ENCODE measurements at places on chromosomes 3 and 15. TPM values are rescaled to one million over a fixed set of nuclear protein-coding genes. Genes with fewer than 3 reads are reported as not detected.
A peak's percentile ranks its signal among the peaks of the same experiment; 100 is the strongest.

DAZL gene
- not detected for polyA plus RNA-seq

DNAJA4 gene
- polyA plus RNA-seq: 10.7 TPM

SEMA3G gene
- 2.2 TPM for polyA plus RNA-seq

IL12A gene
- 2.7 TPM for polyA plus RNA-seq

MME gene
- 62.1 TPM for polyA plus RNA-seq

CCR5 gene
- polyA plus RNA-seq: 0.81 TPM

IMPG2 gene
- 0.66 TPM for polyA plus RNA-seq

MESP1 gene
- polyA plus RNA-seq: not detected

SYNPR gene
- 0.87 TPM for polyA plus RNA-seq

DOCK3 gene
- polyA plus RNA-seq: not detected

CCDC13 gene
- polyA plus RNA-seq: 2.7 TPM

CCDC33 gene
- polyA plus RNA-seq: 1.1 TPM

GOLGA8N gene
- polyA plus RNA-seq: 16.1 TPM

CTXN2 gene
- polyA plus RNA-seq: not detected

CTXND1 gene
- 0.15 TPM for polyA plus RNA-seq

GRCh38 chr3:12969486-12969885, 103.7 kb downstream of the IQSEC1 start:
- DNase-seq: no peak

GRCh38 chr3:130759692-130760338, 13.2 kb upstream of the PIK3R4 start:
- peak; percentile 82 for DNase-seq

DNA sequence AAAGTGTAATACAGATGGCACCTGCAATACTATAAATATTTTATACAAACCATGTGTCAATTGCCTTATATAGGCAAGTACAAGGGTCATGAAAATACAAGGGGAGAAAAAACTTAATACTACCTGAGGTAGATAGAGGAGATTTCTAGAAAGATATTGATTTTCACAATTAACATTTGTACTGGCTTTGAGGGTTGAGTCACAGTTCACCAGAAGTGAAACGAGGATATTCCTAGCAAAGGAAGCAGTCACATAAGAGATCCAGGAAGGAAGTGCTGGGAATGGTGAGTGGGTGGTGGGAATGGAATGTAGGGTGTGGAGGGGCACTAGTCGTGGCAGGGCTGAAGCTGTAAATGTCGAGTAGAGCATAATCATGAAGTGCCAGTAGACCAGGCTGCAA, 108.7 kb downstream of the P2RY1 start:
- peak; percentile 33 for DNase-seq

GRCh38 chr3:149898771-149899170, 71.9 kb downstream of the PFN2 start:
- no peak for DNase-seq

GRCh38 chr15:52290329-52290728, 5.3 kb downstream of the MYO5C start:
- no peak for DNase-seq

- DNase-seq: no peak
Measured at GRCh38 chr3:123419850-123420297, 29.0 kb downstream of the ADCY5 start.

- peak; percentile 11 for DNase-seq
Measured at GRCh38 chr3:123284399-123285010, 82.8 kb downstream of the SEC22A start.

DNA sequence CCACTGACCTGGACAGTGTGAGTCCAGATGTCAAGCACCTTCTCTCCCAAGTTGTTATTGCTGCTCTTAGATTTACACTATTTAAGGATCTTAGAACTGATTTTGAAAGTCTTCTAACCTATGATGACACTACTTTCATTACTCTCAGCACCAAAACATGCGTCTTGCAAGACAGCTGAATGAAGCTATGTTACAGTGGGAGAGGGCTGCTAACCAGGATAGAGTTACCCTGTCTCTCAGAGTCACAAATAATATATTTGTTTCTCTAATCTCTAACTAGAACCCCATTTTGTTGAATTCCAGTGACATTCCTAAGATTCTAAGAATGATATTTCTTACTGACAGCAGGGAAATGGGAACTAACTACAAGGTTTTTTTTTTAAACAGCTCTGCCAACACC, 455.5 kb downstream of the MAGI1 start:
- no peak for DNase-seq

DNA sequence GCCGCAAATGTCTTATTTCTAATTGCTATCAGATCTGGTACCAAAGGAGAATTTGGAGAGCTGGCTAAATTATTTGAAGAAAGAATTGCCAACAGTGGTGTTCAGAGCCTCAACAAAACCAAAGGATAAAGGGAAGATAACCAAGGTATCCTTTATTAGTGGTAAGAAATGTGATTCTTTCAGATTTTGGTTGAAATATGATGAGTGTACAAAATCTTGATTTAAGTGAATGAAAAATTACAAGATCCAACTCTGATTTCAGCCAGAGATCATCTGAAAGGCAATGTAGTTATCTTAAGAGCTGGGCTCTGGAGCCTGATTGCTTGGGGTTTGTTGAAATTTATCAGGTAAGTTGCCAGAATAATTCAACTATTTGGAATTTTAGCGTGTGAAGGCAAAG, 4.7 kb downstream of the GNL3 start:
- DNase-seq: no peak

- DNase-seq: no peak
Measured at GRCh38 chr3:117820658-117821299, 1111.2 kb downstream of the TUSC7 start.

DNA sequence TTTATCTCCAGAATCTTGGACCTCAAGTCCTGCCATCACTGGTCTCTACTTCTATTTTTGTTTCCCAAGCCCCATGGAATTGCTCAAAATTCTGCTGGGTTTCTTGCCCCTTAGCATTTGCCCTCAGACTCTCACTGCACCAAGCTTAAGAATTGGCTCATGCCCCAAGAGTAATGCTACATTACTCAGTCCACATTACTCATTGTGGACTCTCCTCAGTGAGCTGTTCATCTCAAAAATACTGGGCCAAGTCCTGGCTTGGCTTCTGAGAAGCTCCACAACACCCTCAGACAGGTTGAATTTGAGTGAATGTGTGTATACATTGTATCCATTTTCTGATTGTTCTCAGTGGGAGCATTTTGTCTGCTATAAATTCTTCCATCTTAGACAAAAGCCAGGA, 364.4 kb upstream of the ARHGEF26 start:
- DNase-seq: no peak

GRCh38 chr3:101876142-101876541, 26.8 kb downstream of the NFKBIZ start:
- no peak for DNase-seq

GRCh38 chr15:41504751-41505492, 8.7 kb downstream of the LTK start:
- no peak for DNase-seq

Data from small intestine (tissue), 16 donors.